GM18507 (cell line): ENCODE measurements at places on chromosomes 2 and 18.

DNA sequence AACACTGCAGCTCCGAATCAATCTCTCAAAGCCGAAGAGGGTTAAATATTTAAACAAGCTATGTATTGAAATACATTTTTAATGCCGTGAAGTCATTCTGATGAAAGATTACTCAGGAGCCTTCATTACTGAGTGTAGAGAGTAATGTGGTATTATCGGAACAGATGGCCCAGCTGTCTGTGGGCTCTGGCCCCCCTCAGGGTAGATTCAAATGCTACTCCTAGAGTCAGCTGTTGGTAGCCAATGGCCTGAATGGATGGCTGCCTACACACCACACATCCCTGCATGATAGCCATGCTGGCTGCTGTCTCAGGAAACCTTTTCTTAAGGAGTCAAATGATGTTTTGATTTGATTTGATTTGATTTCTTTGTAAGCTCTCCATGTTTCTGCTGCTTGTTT is 732.3 kb upstream of the CELF4 start:
- DNase-seq, result no peak

GRCh38 chr2:25132299-25132635 is 36.1 kb downstream of the POMC start:
- DNase-seq, result no peak

DNA sequence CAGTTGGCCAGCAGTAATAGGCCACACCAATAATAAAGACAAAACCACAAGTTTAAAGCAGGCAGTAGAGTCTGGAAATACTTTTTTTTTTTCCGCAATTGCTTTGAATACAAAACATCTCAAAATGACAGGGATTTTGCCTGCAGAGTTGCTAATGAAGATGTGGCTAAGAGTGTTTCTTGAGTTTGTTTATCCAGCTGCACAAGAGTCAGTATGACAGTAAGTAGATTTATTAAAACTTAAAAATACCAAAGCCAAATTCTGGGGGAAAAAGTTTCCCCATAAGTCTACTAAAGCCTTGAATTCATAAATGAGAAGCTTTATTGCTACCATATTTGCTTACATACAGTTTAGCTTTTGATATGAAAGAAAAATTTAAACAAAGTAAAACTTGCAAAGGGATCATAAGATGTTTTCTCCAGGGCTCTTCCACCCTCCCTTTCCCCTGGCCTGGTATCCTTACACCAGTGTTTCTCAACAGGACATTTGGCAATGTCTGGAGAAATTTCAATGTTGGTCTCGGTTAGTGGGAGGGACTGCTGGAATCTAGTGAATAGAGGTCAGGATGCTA is 3.9 kb upstream of the DSEL start:
- DNase-seq, result no peak

DNA sequence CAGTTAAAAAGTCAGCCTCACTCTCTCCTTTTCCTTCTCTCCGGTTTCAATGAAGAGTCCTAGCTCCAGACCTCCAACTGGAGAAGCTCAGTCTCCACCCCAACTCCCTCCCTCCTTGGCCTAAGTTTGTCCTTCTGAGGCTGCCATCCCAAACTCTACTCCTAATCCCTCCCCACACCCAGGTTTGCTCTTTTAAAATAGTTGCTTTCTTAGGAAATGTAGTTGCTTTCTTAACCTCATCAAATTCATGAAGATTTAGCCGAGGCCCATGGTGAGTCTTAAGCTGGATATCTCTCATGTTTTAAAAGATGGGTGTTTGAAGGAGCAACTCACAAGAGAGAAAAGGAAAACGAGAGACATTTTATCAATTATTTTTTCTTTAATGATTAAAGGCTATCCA is 937 bp upstream of the LANCL1 start:
- no peak for DNase-seq

DNA sequence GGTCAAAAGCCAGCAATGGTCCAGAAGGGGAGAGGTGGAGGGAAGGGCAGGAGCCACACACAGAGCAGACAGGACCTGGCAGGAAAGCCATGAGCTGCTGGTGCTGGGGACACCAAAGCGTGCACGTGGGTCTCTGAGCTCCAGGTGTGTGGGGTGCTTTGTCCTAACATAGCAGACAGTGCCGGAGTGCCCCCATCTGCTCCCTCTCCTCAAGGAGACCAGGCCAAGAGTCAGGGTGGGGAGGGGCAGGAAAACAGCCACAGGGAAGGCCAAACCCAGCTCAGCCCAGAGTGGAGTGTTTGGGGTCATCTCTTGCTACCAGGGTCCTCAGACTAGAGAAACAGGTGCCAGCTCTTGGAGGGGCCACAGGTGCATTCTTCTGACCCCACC is 4.2 kb upstream of the GPC1 start:
- DNase-seq, result no peak

- DNase-seq, result no peak
Measured at GRCh38 chr18:48199399-48199798, 209.8 kb downstream of the ZBTB7C start.

GRCh38 chr2:150491943-150492342 is 4.5 kb upstream of the RND3 start:
- DNase-seq, result no peak

DNA sequence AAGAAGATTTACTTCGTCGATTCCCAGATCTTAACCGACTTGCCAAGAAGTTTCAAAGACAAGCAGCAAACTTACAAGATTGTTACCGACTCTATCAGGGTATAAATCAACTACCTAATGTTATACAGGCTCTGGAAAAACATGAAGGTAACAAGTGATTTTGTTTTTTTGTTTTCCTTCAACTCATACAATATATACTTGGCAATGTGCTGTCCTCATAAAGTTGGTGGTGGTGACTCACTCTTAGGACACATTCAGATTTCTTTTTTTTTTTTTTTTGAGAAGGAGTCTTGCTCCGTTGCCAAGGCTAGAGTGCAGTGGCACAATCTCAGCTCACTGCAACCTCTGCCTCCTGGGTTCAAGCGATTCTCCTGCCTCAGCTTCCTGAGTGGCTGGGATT is 26.8 kb downstream of the MSH2 start:
- no peak for DNase-seq

GRCh38 chr18:76431437-76432273 is 63.4 kb downstream of the ZNF516 start:
- DNase-seq, result no peak

- no peak for DNase-seq
Measured at GRCh38 chr2:95669441-95669991, 77.7 kb downstream of the TRIM43 start.

- no peak for DNase-seq
Measured at GRCh38 chr2:145815933-145816332, 1296.0 kb upstream of the ZEB2 start.

GRCh38 chr2:237451643-237452469 is 35.2 kb upstream of the MLPH start:
- no peak for DNase-seq

DNA sequence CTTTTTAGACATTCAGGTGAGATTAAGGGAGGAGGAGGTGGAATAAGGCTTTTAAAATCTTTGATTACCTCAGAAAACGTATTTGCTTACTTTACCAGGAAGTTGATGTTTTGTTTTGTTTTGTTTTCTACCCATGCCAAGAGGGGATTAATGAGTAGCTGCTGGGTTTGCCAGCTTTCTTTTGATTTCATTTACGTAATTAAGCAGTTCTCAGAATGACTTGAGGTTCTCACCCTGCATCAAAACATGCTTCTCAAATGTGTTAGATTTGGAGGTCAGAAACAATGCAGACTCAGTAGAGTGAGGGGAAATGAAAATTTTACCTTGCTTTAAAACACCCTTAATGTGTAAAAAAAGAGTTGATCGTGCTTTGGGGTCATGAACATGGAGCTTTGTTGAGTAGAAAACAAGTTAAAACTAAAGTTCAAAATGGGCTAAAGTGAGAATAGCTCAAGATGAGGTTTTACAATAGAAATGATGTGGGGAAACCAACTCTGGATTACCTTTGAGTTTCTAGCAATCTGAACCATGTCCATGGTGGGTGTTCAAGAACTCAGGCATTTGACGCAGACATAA is 217.1 kb upstream of the EPAS1 start:
- DNase-seq, result peak; percentile 4

- no peak for DNase-seq
Measured at GRCh38 chr2:97724073-97724410, 10.7 kb downstream of the ZAP70 start.

- no peak for DNase-seq
Measured at GRCh38 chr18:22488554-22488953, 70.8 kb upstream of the CTAGE1 start.

DNA sequence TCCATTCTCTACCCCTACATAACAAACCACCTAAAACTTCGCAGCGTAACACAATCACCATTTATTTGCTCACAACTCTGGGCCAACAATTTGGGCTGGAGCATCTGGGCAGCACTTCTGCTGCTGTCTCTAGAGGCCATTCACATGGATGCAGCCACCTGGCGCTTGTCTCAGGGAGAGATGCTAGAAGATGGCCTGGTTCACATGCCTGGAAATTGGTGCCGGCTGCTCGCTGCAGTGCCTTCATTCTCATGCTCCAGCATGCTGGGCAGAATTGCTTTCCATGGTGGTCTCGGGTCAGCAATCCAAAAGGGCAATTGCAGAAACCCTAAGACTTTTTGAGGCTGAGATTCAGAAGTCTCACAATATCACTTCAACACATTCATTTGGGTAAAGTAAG is 157.4 kb downstream of the SUCLG1 start:
- DNase-seq, result no peak

DNA sequence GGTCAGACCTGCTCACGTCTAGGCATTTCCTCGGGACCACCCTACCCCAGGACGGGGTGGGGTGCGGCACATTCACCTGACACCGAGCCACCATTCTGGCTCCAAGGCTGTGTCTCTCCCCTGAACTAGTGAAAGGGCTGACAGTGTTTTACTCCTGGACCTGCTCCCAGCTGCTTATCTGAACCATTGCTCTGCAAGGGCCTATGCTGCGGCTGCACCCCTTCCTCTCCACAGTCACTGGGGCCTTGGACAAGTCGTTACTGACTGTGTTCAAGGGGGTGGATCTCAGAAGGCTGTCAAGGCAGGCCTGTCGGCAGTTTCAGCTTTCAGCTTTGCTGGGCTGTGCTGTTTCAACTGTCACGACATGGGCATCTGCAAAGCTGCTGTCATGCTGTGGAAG is 11.7 kb downstream of the CREG2 start:
- no peak for DNase-seq

- DNase-seq, result no peak
Measured at GRCh38 chr2:235148201-235149170, 196.7 kb downstream of the SH3BP4 start.

DNA sequence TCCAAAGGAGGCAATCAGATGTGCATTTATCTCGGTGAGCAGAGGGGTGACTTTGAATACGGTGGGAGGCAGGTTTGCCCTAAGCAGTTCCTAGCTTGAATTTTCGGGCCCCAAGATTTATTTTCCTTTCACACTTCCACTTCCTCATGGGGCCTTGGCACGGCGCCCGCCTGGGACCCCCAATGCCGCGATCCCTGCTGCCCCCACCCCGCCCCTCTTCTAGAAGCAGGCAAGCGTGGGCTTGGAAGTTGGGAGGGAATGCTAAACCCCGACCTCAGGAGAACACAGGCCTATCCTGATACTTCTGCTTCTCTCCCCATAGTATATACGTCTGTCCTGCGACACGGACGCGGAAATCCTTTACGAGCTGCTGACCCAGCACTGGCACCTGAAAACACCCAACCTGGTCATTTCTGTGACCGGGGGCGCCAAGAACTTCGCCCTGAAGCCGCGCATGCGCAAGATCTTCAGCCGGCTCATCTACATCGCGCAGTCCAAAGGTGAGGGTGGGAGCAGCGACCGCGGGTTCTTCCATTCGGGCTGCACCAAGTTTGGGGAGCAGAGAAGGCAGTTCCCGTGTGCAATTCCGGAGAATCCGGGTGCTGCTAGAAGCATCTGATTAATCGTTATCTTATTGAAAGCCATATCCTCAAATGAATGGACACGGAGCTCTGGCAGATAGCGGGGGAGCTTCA is 21.6 kb downstream of the TRPM8 start:
- DNase-seq, result no peak

GRCh38 chr2:149185942-149186490 is 144.4 kb upstream of the LYPD6 start:
- no peak for DNase-seq

- peak; percentile 59 for DNase-seq
Measured at GRCh38 chr2:100247256-100248043, 74.9 kb downstream of the LONRF2 start.

DNA sequence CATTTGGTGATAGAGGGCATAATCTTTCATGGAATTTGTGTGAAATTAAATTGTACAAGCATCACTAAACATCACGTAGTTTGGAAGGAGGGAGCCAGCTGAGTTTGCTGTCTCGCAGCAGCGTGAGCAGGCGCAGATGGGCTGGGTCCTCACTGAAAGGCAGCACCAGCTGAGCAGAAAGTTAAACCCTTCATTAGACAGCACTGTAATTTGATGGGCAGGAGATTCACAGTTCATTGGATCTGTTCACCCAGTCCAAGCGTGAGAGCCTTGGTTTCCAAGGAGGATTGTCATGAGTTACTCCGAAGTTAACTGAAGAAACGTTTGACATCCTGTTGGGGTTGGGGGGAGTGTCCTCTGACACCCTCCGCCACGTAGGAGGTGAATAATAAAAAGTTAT is 89.8 kb upstream of the NFATC1 start:
- no peak for DNase-seq

DNA sequence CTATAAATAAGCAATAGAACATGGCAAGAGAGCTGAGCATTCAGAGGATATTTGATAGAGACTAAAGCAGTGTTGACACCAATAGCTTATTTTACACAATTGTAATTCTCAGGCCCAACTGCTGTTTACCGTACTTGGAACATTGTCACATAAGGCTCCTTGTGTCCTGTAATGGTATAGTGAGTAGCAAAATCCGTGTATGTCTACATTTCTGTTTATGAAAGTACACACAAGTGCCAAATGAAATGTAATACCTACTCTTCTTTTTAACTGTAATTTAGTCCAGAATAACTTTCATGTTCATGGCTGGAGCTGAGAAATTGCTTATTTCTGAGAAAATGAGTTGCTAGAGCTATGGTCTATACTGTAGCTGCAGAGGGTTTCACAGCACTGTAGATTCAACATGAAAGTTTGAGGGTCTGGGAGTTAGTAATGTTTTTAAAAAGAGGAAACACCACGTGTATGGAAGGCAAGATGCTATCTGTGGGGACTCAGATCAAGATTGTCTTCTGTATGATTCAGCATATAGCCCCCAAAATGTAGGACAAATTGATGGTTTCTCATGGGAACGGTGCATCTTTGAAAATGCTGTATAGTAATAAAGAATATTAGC is 110.2 kb upstream of the NOSTRIN start:
- DNase-seq, result no peak

DNA sequence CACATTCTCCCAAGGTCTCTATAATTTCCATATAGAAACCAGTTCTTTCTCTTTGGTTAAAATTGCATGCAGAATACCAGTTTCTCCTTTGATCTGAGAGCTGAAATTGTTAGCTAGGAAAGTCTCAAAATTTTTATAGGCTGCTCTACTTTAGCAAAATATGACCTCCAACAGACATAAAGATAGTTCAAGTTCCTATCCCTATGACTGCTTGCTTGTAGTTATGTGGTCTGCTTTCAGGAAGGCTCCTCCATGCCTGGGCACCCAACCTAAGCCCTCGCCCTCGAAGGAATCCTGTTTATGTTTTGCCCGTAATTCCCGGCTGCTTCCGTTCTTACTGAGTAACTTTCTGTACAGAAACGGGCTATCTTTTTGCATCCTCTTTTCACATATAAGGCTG is 28.0 kb upstream of the LTBP1 start:
- no peak for DNase-seq

GRCh38 chr2:120418174-120418787 is 72.3 kb downstream of the INHBB start:
- DNase-seq, result no peak

- no peak for DNase-seq
Measured at GRCh38 chr2:59184276-59185020, 943.3 kb upstream of the FANCL start.

- no peak for DNase-seq
Measured at GRCh38 chr2:216308576-216308975, 63.7 kb downstream of the MARCHF4 start.
